Fibroblast of skin of right biceps (primary cell): ENCODE measurements at places on chromosomes 5 and 9.
A peak's percentile ranks its signal among the peaks of the same experiment; 100 is the strongest.

DNA sequence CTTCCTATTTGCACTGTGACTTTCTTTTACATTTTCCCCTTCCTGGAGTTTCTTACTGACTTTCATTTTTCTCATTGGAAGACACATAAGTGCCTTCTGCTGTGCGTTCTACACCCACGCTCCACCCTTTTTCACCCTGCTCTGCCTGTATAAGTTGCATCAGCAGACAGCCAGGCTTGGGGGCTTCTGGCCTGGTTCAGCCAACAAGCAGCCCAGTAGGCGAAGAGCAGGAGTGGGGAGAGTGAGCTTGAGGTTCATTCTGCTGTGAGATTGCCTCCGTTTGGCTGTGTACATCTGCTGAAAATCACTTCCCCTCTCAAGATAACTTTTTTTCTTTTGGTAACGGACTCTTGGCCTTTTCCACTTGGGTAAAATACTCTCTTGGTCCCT is 38.4 kb downstream of the RASGRF2 start:
- DNase-seq, result no peak

DNA sequence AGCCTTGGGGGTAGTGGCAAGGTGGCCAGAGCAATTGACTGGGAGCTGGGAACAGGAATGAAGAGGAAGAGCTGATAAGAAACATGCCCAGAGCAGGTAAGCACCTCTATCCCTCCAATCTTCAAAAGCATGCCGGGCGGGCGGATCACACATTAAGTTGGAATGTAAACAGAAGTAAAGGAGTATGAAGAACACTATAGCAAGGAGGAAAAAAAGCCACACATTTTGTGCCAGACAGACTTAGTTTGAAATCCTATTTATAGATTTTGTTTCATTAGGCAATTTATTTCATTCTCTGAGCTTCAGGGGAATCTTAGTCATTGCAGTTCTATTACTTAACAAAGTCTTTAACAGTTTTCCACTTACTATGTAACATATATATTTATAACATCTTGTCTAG is 173.9 kb upstream of the TNC start:
- peak; percentile 63 for DNase-seq

DNA sequence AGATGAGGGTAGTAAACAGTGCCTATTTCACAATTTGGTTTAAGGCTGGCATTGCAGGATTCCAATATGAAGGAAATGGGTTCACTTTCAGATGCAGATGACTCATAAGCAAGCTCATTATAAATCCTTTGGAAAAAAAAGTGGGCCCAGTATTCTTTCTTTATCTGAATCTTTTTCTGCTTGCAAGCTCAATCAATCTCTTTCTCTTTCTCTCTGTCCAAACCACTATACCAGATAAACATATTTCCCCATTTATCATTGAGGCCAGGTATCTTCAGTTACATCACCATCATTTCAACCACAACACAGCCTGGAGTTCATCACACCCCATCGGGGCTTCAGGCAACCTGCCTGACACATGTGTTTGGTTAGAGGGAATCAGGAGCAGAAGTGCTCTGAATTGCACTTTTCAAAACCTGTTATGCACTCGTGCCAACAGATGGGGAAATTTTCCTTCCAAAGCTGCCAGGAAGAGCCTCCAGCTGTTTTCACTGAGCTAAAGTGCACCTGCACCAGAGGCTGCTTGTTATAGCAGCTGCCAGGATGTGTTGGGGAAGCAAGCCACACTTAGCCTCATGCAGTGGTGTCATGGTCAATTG is 30.0 kb upstream of the MAMDC2 start:
- no peak for DNase-seq

- DNase-seq, result peak; percentile 15
These were observed at the start of gene TLR4 for GRCh38 chr9:117704024-117704575. TLR4 (plus strand) TSS chr9:117704403; CDS start chr9:117704473, 70 bp downstream.

DNA sequence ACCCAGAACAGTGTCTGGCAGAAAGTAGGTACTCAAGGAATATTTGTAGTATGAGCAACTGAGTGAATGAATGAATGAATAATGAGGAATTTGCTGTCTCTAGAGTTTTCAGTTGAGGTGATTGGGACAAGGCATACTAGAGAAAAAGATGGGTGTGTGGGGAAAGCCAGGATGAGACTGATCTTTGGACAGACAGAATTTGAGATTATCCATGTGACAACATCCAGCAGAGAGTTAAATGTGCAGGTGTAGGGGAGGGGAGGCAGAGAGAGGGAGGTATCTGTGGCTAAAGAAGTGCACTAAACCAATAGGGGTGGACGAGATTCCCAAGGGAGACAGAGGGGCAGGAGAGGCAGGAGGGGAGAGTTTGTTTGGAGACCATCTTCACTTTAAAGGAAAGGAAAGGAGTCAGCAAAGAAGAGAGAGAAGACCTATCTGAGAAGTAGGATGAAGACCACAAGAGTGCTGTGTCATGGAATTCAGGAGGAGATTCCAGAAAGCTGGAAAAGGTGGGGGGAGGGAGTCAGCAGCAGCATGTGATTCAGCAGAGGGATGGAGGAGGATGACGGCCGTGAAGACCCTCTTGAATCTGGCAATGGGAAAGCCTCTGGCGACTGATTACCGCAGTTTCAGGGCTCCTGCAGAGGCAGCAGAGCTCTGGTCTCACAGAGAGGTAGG is 3.2 kb downstream of the CPLX2 start:
- no peak for DNase-seq
